ENCODE measurements at places on chromosomes 4 and X. TPM values are rescaled to one million over a fixed set of nuclear protein-coding genes. Genes with fewer than 3 reads are reported as not detected.

The SRPX gene
- total RNA-seq = 20.6 TPM

The EGF gene
- 0.21 TPM for total RNA-seq

DNA sequence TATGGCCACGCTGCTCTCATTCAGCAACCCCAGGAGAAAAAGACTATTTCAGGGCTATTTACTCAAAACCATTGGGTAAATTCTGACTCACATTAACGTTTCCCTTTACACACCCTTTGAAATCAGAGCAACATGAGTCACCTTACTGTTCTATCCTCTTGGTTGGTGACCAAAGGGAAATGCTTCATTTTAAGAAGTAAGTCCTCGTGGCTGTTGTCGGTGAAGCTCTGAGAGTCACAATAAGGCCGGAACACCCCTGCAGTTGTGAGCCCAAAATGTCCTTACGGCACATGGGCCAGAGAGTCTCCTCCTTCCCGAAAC, 56.3 kb upstream of the SPRY1 start:
- no peak for DNase-seq

GRCh38 chrX:45422216-45422925, 221.7 kb upstream of the DIPK2B start:
- DNase-seq = no peak

GRCh38 chrX:68827848-68828624, 785 bp upstream of the EFNB1 start:
- peak; percentile 21 for DNase-seq

GRCh38 chr4:140346136-140346535, 27.3 kb upstream of the SCOC start:
- no peak for DNase-seq

- DNase-seq = no peak
Measured at GRCh38 chr4:158255727-158256324, 45.5 kb downstream of the TMEM144 start.

The IL3RA gene
- 9.7 TPM for total RNA-seq

All from kidney epithelial cell (primary cell).